Naive B cell (primary cell): ENCODE measurements at places on chromosomes 3 and 15.
A peak's percentile ranks its signal among the peaks of the same experiment; 100 is the strongest.

- DNase-seq = no peak
These were observed 363.4 kb upstream of the C2CD4B start for GRCh38 chr15:62528505-62528904.

GRCh38 chr15:43903864-43904290 lies 77.1 kb downstream of the WDR76 start:
- DNase-seq = peak; percentile 33

- no peak for DNase-seq
These were observed 57.3 kb upstream of the OSTN start for GRCh38 chr3:191141728-191142127.

DNA sequence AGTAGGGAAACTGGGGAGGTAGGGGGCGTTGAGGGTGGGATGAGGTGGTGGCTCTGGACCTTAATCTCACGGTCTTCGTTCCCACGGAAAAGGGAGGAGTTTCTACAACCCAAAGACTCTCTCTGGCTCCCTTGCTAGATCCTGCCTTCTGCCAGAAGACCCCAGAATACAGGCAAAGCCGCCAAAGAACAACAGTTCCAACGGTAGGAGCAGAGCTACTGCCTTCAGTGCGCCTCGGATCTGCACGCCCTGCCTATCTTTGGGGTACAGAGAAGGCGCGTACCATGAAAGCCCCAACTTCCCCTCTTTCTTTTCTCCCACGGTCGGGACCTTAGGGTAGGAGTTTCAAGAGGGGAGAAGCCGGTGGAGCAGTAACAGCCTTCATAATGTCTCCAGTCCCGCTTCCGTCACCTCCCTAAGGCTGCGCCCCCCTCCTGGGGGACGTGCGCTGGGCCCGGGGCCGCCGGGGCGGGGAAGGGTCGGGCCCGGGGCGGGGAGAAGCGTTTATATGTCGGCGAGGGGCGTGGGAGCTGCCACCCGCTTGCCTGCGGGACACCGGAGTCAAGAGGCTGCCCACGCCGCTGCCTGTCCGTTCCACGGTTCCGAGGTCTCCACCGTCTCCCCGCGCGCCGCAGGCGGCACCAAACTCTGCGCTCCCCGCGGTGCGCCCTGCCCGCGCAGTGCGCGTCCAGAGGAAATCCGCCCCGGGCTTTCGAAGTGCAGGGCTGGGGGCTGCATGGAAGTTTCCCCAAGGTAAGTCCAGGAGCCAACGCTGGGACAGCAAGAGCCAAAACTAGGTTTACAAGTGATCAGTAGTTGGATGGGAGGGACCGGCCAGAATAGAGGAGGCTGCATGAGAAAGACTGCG lies at the start of gene COL6A6:
Gene COL6A6, plus strand, starts transcription at position 533 of the 868 bp plus-strand sequence. CDS start 43,188 bp downstream, outside the sequence.
- no peak for DNase-seq

GRCh38 chr15:71391421-71392088 lies 276.3 kb downstream of the THSD4 start:
- no peak for DNase-seq

DNA sequence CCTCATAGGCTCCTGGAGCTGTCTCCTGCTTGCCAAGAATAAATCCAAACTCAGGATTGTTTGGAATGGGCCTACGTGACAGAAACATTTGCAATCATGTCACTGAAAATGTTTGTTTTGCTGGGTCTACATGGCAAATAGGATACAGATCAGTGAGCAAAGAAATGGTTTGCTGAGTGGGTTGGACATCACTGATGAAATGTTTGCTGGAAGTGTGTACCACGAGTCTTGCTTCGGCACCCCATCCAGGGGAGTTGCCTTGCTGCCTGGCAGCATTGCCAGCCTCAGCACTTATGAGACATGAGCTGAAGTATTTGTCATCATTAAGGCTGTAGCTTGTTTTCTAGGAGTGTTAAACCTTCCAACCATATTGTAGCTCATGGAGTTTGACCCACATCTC lies 213.3 kb upstream of the CFAP20DC start:
- no peak for DNase-seq

GRCh38 chr3:54772051-54772450 lies 155.8 kb downstream of the LRTM1 start:
- no peak for DNase-seq

- DNase-seq = no peak
These were observed 19.0 kb upstream of the CSTA start for GRCh38 chr3:122305818-122306621.

DNA sequence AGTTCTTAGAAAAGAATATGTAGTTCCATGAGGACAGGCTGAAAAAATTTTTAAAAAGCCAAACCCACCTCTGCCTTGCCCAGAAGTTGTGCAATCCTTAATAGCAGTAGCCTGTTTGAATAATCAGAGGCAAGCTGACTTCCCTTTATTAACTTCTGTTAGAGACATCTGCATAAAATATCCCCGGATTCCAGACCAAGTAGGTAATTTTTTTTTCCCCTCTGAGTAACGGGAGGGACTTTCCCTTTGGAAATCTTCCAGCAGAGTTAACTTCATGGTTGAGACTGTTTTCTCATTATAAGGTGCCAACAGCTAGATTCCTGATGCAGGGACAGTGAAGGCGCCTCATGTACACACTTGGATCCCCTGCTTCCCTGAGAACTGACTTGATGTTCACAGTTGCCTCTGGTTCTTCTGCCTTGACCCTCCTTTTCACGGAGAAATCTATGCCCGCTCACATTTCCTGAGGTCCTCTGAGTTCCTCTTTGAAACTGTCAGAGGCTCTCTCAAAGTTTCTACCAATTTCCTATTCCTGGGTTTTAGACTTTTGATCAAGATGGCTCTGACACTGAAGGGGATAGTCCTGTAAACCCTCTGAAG lies 227.6 kb upstream of the BHLHE40 start:
- no peak for DNase-seq

DNA sequence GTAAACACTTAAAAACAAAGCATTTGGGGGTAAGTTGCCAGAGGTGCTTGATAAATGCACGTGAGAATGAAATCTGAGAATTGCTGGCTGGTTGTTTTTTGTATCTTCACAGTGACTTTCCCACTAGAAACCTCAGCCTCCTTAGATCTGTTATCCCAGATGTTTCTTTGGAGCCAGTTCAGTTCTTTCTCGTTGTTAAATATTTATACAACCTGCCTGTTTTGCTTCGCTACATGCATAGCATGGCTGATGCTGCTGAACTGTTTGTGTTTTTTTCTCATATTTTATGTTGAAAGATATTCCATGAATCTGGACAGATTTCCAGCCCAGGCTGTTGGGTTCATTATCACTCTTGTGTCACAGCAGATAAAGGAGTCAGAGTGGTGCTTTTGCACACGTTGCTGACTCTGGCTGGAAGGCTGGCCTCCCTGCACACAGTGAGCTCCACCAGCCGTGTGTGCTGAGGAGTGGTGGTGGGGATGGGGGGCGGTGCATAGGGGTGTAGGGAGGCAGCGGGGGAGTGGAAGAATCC lies 80.2 kb downstream of the ARNT2 start:
- DNase-seq = no peak

DNA sequence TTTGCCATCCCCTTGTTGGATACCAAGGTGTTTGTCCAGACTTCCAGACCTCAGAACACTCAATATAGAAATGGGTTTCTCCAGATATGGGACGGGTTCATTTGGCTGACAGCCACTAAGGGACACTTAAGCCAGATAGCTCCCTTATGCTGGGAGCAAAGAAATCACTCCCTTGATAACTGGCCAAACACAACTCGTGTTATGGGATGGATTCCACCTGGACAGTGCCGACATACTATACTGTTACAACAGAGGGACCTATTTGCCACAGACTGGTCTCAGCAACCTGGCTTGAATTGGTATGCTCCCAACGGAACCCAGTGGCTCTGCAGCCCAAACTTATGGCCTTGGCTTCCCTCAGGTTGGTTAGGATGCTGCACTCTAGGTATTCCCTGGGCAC lies 114.0 kb upstream of the PLCL2 start:
- DNase-seq = no peak

DNA sequence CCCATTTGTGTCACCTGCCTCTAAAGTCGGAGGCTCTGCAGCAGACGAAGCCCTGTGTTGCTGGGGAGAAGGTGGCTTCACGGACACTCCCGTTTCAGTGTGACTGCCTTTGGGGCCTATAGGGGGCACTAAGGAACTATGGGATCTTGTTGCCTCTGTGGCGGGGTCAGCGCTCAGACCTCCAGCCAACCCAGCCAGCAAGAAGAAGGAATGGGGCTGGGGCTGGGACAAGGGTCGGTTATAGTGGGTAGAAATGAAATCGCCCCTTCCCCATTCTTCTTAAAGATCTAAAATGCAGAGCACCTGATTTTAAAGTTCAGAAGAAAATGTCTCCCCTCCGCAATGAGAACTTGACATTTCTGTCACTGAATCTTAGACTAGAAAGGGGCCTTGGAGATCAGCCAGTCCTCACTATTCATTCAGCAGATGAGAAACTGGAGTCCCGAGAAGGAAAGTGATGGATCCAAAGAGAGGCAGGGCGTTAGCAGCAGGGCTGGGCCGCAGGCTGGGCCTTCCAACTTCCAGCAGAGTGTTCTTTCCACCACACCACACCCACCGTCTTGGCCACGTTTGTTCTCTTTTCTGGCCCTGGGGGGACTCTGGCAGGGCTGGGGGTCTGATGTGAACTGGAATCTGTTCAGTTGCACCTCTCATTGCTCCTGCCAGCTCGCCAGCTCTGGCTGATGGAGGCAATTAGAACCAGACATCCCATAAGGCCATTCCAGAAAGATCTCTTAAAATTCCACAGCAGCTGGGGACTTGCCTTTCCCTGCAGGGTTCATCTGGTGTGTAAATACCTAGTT lies 195.4 kb downstream of the OPA1 start:
- peak; percentile 57 for DNase-seq

DNA sequence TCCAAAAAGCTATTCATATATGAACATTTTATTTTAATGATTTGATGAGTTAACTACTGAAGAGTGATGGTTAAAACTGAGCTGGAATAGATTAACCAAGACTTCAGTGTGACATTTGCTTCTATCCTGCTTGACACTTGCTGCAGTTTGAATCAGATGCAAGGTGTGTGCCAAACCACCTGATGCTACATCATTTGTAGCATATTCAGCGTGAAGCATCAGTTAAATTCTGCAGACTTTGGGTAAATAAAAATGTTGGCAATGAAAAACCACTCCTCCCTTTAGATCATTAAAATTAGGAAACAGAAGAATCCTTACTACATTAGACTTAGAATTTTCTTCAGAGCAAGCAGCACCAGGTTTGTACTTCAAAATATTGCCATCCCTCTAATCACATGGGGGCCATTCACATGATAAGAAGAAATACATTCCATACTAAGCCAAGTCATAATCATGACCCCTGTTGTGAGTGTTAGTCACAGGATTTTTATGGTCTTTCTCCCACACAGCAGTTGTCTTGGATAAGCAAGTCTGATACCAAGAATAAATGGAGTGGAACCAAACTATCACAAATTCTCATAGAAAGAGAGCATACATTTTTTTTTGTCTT lies 160.7 kb upstream of the TNIK start:
- DNase-seq = no peak

- DNase-seq = no peak
These were observed 1417.0 kb upstream of the ALCAM start for GRCh38 chr3:103949693-103950092.
